ENCODE measurements at places on chromosomes 6 and 20. TPM values are rescaled to one million over a fixed set of nuclear protein-coding genes. Genes with fewer than 3 reads are reported as not detected.

- H3K4me3 ChIP-seq: no peak overlapping the region
- H3K27me3 ChIP-seq: no peaks in the 10 kb centered on the region
- H3K4me1 ChIP-seq: no peaks in the 10 kb centered on the region
- no peak for DNase-seq
Observed at GRCh38 chr6:157432231-157432891, 51.4 kb downstream of the ZDHHC14 start.

GRCh38 chr6:115753446-115753845, 307.2 kb downstream of the FRK start:
- H3K36me3 ChIP-seq: no peaks in the 10 kb centered on the region
- no peak overlapping the region for H3K4me3 ChIP-seq
- H3K27ac ChIP-seq: no peak overlapping the region
- H3K4me1 ChIP-seq: peaks cover 15% of the 10 kb centered on the region
- no peak for DNase-seq
- H3K27me3 ChIP-seq: no peaks in the 10 kb centered on the region

GRCh38 chr6:89145956-89146717, at the start of gene PM20D2:
Gene PM20D2, plus strand, starts transcription at chr6:89146055. Its CDS starts 90 bp downstream, at chr6:89146145.
- H3K4me3 ChIP-seq: peak within 1 kb of the TSS; percentile 83
- no peaks in the 10 kb centered on the region for H3K36me3 ChIP-seq
- peaks cover 36% of the 10 kb centered on the region for H3K4me1 ChIP-seq
- peak within 1 kb of the TSS; percentile 92 for H3K27ac ChIP-seq

DNA sequence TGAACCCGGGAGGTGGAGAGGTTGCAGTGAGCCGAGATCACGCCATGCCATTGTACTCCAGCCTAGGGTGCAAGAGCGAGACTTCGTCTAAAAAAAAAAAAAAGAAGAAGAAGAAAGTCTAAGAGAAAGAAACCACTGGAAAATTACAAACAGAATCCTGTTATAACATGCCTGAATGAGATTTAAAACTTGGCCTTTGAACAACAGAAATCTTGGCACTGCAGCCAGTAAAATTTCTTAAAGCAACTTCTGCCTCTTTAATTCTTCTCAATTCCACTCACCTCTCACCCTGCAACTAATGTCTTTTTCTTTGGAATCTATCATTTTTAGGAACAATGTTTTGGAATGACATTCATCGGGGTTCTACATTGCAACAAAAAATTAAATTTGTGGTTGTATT, 26.3 kb downstream of the PM20D2 start:
- H3K4me1 ChIP-seq: no peaks in the 10 kb centered on the region
- no peak overlapping the region for H3K27ac ChIP-seq
- no peaks in the 10 kb centered on the region for H3K27me3 ChIP-seq
- H3K36me3 ChIP-seq: no peaks in the 10 kb centered on the region

DNA sequence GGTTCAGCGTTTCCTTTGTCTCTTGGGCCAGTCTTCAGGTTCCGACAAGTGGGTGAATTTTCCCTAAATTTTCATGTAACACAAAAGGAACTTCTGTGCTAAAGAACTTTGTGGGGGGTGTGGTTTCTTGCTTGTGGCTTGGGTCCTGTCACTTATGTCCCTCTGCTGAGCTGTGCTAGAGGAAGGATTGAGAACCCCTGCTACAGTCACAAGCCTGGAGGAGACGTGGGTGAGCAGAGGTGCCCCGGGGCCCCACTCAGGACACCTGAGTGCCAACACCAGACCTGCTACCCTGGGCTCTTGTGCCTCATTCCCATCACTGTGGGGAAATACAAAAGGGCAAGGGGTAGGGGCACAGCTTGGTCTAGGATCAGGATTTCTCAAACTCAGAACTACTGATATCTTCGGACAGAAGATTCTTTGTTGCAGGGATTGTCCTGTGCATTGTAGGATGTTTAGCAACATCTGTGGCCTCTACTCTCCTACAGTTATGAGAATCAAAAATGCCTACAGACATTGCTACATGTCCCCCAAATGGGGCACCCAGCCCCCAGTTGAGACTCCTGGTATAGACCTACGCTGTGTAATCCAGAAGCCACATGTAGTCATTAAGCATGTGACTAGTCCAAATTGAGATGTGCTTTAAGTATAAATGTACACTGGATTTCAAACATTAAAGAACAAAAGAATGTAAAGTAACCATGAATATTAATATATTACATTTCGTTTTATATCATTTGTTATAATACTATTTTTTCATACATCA, 128.7 kb downstream of the LY86 start:
- peaks cover 25% of the 10 kb centered on the region for H3K4me1 ChIP-seq
- H3K36me3 ChIP-seq: no peaks in the 10 kb centered on the region
- no peak overlapping the region for H3K4me3 ChIP-seq
- DNase-seq: no peak

SPATS1 gene
- total RNA-seq: not detected

GRCh38 chr6:53906842-53907241, 112.0 kb downstream of the LRRC1 start:
- no peaks in the 10 kb centered on the region for H3K27me3 ChIP-seq
- peaks cover 4% of the 10 kb centered on the region for H3K36me3 ChIP-seq
- no peaks in the 10 kb centered on the region for H3K4me1 ChIP-seq

DNA sequence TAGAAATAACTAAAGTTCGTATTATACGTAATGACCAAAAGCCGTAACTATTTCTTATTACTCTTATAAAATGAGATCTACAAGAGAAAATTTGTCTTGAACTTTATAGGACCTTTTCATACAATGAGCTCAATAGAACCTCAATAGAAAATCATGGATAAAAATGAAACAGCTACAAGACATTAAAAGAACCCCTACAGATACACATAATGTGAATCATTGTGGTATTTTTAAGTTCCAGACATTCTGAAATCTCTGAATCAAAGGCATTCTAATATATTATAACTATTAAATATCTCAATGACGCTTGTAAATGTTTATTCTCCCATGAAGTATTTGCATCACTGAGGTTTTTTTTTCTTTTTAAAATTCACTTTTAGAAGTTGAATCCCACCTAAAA, 22.2 kb upstream of the POU3F2 start:
- no peak overlapping the region for H3K4me3 ChIP-seq
- H3K4me1 ChIP-seq: no peaks in the 10 kb centered on the region
- H3K27me3 ChIP-seq: no peaks in the 10 kb centered on the region

- no peaks in the 10 kb centered on the region for H3K36me3 ChIP-seq
- H3K4me3 ChIP-seq: no peak overlapping the region
- no peak overlapping the region for H3K27ac ChIP-seq
Observed at GRCh38 chr6:111938710-111939109, 65.5 kb upstream of the FYN start.

DNA sequence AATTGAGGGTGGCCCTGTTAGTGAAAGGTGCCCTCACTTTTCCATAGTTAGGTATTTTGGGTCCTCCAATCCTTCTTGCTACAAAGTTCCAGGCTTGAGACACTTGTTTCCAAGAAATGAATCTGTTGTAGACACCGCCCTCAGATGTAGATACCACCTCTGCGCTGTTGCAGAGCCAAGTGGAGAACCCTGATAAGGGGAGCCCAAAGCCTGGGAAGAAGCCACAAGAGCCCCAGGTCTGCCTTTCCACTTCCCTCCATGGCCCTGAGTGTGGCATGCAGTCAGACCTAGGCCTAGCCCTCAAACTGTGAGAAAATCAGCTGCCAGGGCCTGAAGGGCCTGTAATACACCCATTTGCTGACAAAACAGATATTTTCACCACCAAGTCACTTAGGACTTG, 37.1 kb downstream of the DTD1 start:
- no peak for DNase-seq
- no peaks in the 10 kb centered on the region for H3K4me1 ChIP-seq
- no peaks in the 10 kb centered on the region for H3K27me3 ChIP-seq

DNA sequence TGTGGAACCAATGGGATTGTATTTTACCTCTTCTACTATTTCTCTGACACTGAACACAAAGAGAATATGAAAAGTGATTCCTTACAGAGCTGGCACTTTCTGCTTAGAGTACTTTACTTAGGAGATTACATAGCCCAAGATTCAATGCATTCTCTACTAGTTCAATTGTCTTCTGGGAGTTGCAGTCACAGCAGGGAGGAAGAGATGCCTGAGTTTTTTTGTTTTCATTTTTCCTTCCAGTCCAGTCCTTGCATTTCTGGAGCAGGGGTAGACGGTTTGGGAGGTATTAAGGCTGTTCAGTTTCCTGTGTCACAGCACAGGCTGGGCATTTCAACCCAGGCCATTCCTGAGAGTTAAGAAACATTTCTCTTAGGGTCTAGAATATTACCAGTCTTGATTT, 42.0 kb upstream of the SLC2A12 start:
- no peak for DNase-seq
- no peak overlapping the region for H3K4me3 ChIP-seq
- H3K27ac ChIP-seq: no peak overlapping the region
- H3K27me3 ChIP-seq: no peaks in the 10 kb centered on the region

DNA sequence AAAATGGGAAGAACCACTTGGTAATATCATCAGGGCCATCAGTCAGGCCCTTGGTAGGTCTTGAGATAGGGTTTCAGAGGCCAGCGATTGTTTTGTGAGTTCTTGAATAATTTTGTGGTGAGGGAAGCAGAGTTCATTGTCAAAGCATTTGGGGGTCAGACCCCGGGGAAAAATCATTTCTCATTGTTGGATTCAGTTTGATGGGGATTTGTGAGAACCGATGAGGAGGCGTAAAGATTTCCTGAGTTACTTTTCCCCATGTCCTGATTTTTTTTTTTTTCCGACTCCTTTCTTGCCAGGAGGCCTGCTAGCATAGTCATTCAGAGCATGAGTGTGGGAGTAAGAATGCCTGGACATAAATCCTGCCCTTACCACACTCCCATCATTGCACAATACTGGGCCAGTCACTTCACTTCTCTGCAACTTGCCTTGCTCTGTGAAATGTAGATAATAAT, 60.3 kb downstream of the TSHZ2 start:
- DNase-seq: peak; percentile 79
- H3K27me3 ChIP-seq: no peaks in the 10 kb centered on the region

GRCh38 chr6:74631564-74631963, 574.3 kb downstream of the COL12A1 start:
- H3K27ac ChIP-seq: no peak overlapping the region
- no peaks in the 10 kb centered on the region for H3K36me3 ChIP-seq
- no peaks in the 10 kb centered on the region for H3K4me1 ChIP-seq
- H3K27me3 ChIP-seq: no peaks in the 10 kb centered on the region
